ENCODE measurements at places on chromosomes 12 and 14.

GRCh38 chr12:104609445-104609844, 152.7 kb downstream of the CHST11 start:
- DNase-seq = no peak

DNA sequence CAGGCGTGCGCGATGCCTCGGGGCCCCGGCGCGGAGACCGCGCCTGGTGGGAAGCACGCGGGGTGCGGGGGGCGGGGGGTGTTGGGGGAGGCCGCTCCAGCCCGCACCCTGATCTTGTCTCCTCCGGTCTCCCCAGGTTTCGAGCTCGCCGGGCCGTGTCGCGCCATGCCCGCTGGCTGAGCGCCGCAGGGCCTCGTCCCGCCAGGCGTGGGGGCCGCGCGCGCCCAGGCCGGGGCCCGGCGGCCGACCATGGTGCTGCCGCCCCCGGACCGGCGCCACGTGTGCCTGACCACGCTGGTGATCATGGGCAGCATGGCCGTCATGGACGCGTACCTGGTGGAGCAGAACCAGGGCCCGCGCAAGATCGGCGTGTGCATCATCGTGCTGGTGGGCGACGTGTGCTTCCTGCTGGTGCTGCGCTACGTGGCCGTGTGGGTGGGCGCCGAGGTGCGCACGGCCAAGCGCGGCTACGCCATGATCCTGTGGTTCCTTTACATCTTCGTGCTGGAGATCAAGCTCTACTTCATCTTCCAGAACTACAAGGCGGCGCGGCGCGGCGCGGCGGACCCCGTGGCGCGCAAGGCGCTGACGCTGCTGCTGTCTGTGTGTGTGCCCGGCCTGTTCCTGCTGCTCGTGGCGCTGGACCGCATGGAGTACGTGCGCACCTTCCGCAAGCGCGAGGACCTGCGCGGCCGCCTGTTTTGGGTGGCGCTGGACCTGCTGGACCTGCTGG, 2.4 kb downstream of the TMEM121 start:
- no peak for DNase-seq

DNA sequence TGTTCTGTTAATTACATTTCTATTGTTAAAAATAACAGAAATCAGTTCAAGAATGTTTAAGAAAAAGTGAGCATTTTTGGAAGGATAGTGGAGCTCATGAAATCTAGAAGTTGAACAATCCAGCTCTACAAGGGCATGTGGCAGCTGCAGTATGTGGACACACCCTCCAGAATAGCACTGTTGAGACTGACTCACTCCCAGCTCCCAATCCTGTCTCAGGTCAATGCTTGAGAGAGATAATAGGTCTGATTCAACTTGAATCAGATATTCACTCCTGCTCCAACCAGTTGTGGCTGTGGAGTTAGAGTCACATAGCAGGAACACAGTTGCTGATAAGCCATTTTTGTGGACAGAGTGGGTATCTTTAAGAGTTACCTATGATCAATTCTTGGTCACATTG, 113.0 kb upstream of the NTF3 start:
- no peak for DNase-seq

DNA sequence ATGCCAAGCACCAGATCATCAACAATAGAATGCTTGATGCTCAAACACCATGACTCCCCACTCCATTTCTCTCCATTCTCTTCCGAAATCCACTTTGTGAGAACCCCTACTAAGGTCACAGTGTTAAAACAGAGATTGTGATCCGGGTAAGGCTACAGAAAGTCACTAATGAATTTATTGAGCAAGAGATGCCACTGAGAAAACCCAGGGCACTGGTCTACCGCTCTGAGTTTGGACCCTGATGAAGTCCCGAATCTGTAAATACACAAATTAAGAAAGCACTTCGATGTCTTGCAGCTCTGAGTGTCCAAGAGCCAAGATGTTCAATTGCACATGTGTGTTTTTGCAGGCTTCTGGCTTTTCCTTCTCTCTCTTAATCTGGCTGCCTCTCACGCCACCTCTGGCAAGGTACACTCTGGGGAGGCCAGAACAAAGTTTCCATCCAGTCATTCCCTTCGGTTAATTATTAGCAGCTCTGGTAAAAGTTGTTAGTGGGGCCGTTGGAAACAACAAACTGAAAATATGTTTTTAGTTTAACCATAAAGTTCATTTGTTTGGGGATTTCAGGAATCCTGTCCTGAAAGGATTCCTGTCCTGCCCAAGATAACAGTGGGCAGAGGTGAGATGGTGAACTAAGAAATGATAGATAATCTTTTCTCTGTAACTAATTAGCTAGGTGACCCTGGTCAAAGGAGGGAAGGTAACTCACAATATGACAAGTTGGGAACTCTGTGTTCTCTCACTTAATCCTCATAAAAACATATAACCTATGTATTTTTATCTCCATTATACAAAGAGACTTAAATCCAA, 75.4 kb downstream of the BTG1 start:
- DNase-seq = peak; percentile 80

DNA sequence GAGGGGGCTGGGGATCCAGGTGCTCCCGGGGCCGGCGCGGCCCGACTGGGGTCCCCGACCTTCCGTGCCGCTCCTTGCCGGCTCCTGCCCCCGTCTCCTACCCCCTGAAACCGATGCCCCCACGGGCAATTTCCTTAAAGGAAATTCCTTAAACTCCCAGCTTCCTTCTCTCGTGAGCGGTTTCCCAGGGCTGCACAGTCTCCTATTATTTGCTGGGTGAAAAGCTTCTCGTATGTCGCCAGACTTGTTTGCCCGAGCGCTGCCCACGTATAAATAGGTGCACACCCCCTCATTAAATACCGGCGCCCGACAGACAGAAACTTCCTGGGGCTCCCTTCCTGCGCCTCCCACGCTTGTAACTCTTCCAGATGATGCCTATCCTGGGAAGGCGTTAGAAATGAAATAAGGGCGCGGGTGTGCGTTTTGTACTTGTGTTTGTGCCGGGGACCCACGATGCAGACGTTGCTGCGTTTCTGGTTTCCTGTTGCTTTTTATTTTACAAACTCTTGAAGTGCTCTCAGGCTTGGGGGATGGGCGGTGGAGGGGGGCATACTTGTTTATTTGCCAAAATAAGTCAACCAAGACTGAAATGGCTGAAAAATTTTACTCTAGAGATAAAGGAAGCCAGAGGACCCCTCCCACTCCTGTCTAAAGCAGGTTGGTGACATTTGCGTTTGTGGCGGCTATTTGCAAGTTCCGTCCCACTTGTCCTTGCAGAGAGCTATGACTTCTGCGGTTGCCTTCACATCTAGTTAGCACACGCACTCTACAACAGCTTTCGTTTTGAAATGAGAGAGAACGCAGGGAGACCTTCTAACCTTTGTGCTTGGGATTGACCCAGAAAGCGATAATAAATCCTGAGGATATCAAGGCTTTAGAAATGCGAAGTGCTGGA, 1.0 kb downstream of the HIP1R start:
- peak; percentile 78 for DNase-seq

DNA sequence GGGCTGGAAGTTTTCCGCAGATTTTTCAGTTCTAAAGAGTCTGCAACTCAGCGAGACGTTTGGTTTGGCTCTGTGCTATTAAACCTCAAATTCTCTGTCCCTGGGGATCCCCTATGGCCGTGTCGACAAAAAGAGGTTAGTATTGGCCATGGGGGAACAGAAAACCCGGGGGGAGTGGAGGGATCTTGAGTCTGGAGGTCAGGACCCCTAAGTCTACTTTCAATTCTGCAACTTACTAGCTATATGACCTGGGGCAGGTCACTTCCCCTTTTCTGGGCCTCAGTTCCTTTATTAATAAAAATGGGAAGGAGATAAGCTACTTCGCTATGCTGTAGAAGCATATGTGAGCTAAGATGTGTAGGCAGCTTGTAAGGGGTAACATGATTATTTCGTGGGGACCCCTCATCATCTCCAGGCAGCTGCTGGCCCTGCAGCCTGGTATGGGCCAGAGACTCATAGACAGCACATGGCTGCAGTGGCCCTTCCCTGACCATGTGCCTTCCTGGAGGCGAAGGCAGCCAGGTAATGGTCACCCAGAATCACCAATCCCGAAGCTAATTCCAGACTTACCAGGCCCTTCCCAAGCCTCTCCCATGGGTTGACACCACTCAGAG, 8.6 kb downstream of the ASB2 start:
- DNase-seq = no peak

Data from stomach (tissue), 19 donors.